NCI-H2029 (cell line): ENCODE measurements at places on chromosomes 2 and 18.

DNA sequence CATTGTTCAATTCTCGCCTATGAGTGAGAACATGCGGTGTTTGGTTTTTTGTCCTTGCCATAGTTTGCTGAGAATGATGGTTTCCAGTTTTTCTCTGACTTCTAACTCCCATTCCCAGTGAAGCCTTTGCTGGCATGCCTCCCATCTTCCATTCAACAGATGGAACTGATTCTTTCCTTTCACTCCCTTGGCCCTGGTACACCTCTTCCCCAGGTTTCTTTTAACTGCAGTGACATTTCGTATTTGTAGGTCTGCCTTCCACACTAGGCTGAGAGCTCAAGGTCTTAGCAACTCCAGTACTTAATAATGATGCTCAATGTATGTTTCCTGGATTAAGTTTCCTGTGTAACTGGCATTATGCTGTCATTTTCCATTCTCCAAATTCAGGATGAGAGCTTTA, 48.5 kb downstream of the GAREM1 start:
- no peak for DNase-seq

GRCh38 chr2:133765658-133766057, 197.4 kb upstream of the NCKAP5 start:
- no peak for DNase-seq

DNA sequence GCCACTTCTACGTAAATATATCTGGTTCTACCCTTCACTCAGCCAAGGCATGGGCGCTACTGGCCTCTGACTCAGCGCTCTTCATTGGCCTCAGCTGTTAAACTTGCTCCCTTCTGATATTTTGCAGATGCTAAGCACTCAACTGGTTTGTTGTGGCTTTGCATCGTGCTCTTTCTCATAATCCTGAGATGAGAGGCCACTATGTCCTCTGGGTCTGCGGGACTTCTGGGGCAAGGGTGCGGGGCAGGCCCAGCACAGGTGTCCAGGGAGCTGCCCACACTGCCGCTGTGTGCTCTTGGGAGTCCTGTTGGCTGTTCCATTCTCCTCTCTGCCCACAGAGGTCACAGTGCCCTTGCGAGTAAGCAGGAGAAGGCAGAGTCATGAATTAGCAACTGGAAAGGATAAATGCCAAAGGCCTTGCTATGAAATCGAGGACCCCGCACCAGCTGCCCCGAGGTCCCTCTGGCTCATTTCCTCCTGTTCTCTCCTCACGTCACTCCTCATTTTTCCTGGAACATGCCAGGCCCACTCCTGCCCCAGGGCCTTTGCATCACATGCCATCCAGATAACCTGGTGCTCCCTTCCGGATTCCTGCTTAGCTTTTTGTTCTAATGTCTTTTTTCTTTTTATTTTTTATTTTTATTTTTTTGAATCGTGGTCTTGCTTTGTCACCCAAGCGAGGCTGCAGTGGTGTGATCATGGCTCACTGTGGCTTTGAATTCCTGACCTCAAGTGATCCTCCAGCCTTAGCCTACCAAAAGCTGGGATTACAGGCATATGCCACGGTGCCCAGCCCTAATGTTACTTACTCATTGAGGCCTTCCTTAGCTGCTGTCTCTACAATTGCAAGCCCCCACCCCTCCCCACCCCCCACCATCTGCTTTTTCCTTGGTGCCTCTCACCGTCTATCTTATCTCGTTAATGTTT, 34.9 kb upstream of the MAT2A start:
- no peak for DNase-seq

DNA sequence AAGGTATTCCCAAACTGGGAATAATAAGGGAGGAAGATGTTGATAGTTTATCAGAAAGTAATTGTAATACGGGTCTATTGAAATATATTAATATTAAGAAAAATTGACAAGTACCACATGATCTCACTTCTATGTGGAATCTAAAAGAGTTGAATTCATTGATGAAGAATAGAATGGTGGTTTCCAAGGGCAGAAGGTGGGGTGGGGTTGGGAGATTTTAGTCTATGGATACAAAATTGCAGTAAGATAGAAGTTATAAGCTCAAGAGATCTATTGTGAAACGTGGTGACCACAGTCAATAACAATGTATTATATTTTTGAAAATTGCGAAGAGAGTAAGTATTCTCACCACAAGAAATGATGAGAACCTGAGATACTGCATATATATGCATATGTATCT, 38.9 kb downstream of the COL3A1 start:
- no peak for DNase-seq

DNA sequence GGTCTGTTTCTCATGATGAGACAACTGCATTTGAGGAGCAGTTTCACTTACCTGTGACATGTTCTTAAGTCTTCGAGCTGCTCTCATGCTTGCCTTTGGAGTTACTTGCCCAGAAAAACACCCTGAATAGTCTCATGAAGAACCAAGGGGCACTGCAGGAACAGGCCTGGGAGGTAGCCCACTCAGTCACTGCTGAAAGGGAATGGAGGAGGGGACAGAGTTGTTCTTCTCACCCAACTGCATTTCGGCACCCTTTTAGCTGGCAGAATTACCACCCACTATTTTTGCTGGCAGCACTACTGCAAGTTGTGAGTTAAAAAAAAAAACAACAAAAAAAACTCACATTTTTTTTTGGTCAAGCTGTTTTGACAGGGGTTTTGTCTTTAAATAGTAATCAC, 181.9 kb downstream of the PTPRM start:
- DNase-seq: no peak

DNA sequence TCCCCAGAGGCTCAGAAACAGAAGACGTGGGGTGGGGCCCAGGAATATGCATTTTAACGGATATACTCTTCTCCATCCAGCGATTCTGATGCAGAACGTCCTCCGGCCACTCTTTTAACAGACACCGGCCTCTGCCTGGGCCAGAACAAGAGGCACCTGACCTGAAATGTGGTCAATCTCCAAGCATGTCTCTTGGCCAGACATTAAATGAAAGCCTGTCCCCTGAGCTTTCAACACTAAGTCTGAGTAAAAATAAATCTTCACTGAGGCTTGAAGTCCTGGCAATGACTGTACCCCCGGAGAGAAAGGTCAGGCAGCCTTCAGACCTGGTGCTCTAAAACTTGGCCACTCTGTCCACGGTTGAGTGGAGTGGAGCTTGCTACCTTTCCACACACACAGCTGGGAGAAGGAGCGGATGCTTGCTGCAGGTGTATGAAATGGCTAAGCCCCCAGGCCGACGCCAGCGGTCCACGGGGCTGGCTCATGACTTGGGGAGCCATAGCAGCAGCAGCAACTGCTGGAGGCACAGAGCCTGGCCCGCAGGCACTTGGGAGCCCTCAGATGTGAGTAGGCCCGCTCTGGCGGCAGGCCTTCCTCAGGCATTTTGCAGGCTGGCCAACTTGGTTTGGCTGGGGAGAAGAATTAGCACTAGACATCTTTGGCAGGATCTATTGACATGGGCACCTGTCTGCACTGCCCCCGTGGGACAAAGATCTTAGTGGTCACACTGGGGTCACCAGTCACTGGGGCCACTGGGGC, 79.7 kb downstream of the TMEM17 start:
- no peak for DNase-seq

GRCh38 chr2:9281145-9281544, 74.5 kb downstream of the ASAP2 start:
- DNase-seq: no peak

DNA sequence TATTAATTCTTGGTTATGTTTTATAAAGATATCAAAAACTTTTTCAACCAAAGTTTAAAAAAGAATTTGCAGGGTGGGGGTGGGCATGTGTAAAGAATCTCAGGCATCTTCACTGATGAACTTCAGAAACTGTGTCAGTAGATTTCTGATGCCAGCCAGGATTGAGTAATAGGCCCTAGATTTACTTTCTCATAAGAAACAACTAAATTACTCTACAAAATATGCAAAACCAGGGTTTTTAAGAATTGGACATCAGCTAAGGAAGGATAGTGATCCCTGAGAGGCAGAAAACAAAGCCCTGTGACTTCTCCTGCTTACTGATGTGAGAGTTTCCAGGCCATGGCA, 11.9 kb upstream of the IL1R1 start:
- DNase-seq: no peak

DNA sequence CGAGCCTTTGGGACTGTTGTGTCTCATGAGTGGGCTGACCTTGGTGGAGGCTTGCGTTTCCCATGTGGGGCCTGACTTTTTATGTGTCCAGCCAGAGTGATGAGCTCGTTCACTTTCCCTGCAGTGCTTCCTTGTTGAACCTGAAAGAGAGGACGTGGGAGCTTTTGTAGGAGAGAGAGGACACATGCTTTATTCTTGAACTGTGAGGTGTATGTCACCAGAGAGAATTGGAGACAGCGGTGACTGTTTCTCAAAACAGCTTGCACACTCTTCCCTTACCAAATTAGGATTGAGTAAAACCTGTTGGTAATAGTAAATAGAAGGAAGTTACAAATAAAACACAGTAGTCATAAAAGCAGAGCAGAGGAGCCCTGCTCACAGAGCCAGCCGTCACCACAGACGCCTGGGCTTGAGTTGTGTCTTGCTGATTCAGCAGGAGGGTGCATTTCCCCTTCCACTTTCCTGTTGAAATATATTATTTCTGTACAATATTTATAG, 60.7 kb downstream of the INPP4A start:
- peak; percentile 17 for DNase-seq

DNA sequence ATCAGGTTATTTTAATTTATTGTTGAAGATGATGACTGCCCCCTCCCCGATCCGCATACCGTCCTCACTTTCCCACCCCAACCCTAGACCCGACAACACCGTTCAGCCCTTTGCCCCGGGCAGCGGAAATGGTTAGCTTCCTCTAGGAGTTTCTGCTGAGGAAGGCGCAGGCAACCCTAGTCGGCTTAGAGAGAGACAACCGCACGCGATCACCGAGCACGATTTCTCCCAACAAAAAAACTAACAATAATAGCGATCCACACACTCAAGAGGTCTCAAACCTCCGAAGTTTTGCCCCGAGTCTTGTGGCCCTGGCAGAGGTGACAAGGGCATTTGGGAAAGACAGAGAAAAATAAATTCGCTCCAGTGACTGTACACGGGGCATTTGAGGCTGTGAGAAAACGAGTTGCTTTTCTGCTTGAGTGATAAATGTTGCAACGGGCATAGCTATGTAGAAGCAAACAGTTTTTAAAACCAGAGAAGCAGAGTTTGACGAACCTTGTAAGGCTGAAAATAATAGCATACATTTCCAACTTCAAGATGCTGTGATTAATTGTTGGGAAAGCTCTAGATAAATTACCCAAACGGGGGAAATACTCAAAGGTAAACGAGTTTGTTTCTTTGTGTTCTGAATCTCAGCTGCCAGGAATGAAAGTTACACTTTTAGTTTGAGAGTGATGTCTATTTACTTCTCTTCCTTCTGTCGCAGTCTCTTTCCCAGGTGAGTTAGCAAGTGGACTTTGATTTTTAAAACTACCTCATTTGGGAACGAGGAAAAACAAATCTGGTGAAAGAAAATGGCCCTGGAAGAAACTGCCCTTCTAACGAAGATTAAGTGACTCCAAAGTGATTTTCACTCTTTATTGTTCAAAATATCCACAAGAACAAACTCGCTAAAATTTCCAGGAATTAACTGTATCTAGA, 11.0 kb upstream of the SIX3 start:
- DNase-seq: no peak

GRCh38 chr2:88874063-88874657, 182.7 kb downstream of the RPIA start:
- peak; percentile 56 for DNase-seq

DNA sequence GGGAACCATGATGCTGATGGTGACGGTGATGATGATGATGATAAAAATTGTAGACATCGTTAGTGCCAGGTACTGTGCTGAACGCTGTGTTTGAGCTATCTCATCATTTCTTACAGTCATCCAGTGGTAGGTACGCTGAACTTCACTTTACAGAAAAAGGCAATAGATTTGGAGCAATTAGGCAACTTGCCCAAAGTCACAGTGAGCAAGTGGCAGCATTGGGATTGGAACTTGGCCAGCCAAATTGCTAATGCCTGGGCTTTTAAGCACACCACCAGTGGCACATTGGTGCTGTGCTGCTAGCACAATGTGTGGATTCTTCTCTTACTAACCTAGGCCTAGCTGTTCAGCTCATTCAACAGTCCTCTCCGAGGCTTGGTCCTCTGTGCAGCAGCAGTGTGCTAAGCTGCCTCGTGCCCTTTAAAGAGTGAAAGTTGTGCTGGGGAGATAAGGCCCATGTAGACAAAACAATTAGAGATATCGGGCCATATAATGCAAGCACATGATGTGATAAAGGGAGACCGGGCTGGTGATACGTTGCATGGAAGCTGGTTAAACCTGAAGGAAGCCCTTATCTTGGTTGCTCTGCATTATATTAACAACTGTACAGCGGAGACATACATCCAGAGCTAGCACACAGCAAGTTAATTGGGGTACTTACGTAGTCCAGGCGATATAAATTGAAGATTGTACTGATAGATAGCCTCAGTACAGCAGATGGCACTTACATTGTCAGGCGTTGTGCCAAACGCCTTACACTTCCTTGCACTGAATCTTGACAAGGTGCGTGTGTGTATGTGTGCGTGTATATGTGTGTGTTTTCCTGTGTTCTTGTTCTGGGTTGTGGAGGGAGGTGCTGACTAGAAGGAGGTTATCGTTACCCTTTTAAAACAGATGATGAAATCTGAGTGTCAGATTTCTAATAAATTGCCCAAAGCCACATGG, 28.4 kb downstream of the HK2 start:
- DNase-seq: no peak

- DNase-seq: no peak
Observed at GRCh38 chr2:111091811-111092211, 28.9 kb upstream of the BCL2L11 start.

DNA sequence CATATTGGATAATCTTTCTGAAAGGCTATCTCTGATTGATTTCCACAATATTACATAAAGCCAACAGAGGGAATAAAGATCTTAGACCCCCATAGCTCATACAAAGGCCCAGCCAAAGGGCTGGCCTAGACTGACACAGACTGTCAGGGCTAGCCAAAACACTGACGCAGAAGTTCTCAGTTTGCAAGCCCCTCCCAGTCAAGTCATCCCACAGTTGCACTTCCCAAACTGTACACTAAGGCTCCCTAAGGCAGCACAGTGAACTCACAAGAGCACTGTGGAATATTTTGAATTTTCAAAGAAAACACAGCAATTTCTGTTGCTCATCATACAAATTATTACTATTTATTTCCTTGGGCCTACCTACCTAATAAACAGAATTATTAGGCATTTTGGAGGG, 244.9 kb downstream of the SP3 start:
- no peak for DNase-seq

DNA sequence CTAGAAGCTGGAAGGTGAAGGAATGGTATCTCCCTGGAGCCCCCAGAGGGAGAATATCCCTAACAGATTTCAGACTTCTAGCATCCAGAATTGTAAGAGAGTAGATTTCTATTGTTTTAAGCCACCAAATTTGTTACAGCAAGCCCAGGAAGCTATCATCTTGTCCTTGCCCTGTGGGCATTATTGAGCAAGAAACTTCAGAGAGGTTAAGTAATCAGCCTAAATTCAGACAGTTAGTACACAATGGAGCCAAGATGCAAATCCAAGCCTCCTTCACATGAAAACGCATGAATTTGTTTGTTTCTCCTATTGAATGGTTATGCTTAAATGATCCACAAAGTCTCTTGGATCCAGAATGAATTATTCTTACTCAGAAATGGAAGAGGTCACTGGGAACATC, 55.2 kb upstream of the TRIB2 start:
- no peak for DNase-seq

- peak; percentile 10 for DNase-seq
Observed at GRCh38 chr2:178193496-178193822, 853 bp upstream of the OSBPL6 start.
